ENCODE measurements at places on chromosomes 7 and 10.

GRCh38 chr10:89182894-89183293 lies 24.2 kb downstream of the CH25H start:
- DNase-seq, result no peak

- DNase-seq, result no peak
Observed at GRCh38 chr7:116153050-116153449, 57.3 kb upstream of the TES start.

DNA sequence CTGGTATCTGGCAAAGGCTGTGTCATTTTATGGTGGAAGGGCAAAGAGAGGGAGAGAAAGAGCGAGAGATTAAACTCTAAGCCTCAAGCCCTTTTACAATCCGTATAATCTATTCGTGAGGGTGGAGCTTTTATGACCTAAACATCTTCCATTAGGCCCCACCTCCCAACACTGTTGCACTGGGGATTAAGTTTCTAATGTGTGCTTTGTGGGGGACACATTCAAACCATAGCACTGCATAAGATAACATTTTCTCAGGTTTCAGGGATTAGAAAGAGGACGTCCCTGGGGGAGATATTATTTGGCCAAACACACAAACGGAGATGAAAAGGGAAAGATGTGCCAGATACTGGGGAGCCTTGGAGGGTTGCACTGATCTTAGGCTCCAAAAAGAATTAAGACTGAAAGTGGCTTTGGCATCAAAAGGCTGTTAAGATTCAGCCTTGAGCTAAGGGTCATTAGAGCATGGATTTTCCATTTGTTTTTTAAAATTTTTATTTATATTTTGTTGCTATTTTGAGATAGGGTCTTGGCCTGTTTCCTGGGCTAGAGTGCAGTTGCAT lies 19.0 kb downstream of the COL26A1 start:
- no peak for DNase-seq

DNA sequence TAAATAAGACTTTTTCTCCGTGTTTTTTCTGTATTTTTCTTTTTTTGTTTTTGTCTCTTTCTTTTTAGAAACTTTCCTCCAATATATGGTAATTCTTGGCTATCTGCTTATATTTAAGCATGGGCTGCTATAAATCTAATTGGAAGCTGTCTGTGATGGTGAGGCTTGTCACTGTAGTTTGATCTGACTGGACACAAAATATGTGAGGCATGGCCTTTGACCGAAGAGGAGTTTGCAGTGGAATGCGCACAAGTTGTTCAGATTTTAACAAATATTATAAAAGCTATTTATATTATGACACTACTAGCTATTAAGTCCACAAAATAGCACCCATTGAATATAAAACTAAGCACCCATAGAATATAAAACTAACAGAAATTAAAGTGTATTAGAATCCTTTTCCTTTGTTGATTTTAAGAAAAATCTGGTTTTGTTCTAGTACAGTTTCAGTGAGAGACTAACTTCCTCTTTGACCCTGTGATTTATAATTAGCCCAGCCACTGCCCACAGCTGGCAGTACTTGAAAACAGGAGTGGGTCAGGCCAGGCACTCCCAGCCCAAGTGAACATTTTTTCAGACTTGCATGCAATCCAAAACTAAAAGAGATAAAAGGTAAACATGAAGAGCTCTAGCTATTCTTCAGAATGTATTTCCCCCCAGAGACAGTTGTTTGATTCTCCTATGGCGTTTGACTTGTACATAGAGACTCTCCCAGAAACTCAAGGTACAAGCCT lies 69.9 kb upstream of the FGL2 start:
- no peak for DNase-seq

GRCh38 chr7:45212606-45213005 lies 55.0 kb downstream of the RAMP3 start:
- no peak for DNase-seq

DNA sequence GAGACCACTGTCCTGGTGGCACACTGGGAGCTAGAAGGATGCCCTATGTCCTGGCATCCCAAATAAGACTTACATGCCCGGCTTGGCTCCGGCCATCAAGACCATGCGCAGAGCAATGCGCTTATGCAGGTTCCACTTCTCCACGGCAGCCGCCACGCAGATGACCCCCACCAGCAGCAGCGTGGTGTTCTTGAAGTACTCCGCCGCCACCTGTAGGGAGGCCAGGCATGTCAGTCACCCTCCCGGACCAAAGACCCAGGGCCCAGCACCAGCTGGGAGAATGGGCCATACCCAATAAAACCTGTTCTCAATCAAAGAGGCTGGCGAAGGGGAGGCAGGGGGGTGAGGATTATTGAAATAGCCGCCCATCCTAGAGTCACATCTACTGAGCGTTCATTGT lies 19.9 kb downstream of the SLC13A4 start:
- no peak for DNase-seq

GRCh38 chr10:124912101-124912886 lies 29.6 kb upstream of the ZRANB1 start:
- DNase-seq, result no peak

DNA sequence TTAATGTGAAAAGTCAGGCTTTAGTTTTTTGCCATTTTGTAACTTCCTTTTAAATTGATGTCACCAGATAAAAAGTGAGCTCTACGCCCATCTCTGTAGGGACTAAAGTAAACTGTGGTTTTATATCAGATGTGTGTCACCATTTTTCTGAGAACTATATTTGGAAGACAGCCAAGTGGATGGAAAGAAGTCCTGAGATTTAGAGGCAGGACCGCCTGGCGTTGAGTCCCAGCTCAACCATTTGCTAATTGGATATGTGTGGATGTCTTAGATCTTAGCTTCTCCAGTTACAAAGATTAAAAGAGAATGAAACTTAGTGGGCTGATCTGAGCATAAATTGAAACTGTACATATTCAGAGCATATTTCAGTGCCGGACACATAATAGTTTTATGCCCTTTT lies 691.6 kb upstream of the CELF2 start:
- no peak for DNase-seq

GRCh38 chr7:151291206-151291605 lies 42.7 kb upstream of the SMARCD3 start:
- DNase-seq, result no peak

DNA sequence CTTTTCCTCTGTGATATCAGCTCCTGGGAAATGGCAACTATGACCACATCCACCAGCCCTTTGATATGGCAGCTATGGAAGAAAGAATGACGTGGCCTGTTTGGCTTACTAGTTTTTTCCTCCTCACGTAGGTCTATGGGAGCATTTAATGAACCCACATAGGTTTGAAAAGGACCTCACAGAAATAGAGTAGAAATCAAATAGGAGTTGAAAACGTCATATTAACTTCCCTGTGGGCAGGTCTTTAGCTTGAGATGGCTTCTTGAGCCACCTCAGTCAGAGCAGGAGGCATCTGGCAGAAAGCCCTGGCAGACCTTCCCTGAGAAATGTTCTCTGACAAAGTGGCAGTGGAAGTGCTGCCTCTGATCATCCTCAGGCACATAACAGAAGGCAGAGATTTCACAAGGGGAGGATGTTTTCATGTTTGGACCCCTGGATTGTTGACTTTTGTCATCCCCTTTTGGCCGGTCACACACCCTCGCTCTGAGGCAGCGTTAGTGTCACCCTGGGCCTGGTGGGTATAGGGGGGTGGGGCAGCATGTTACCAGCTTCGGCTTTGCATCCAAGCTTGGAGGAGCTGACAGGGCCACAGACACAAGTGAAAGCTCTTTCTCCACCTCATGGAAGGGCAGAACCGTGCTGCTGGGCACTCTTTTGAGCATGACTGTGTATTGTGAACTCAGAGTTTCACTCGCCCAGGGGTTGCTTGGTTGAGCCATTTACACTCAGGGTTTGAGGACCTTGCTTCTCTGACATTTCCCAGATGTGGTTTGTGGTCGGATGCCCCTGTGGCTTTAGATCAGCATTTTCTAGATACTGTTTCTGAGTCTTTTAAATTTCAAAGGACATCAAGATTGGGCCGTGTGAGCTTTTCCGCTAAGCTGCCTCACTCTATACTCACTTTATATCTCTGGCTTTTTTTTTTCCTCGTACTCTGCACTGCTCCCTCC lies 184.2 kb downstream of the STK31 start:
- no peak for DNase-seq

- no peak for DNase-seq
Observed at GRCh38 chr7:35680403-35681013, 14.4 kb downstream of the HERPUD2 start.

GRCh38 chr10:5971315-5971832 lies 6.0 kb downstream of the IL15RA start:
- no peak for DNase-seq

- no peak for DNase-seq
Observed at GRCh38 chr7:55206235-55207029, 158.7 kb upstream of the LANCL2 start.

DNA sequence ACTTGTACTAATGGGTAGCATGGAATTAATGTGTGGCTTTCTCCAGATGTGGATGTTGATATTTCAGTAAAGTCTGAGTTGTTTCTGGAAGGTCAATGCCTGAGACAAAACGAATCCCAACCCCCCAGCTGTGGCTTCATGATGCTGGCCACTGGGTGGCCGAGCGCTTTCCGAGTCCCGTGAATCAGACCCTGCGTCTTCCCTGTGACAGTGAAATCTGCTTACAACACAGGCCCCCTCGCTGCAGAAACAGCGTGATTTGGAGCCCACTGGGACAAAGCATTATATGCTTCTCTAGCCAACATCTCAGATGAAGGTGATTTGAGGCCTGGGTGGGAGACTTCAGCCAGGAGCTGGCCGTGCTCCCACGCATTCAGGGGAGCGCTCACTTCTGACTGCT lies 124.7 kb downstream of the WDR37 start:
- no peak for DNase-seq

DNA sequence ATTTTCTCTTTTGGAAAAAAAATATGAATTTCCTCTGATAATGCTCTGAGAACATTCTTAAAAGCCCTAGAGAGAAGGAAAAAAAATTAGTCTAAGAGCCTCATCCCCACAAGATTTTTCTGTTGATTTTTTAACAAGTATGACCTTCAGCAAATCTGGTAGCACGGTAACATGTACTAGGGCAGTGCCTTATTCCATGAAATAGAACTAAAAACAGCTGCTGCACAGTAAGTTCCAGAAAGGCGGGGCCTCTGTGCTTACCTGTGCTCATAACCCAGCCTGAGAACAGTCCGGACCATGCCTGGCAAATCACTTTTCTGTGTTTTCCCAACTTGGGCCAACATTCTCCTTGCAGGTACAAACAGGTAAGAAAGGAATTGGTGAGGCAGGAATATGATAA lies 519.1 kb upstream of the AKR1E2 start:
- DNase-seq, result no peak

- no peak for DNase-seq
Observed at GRCh38 chr10:122185643-122186042, 85.5 kb upstream of the BTBD16 start.

DNA sequence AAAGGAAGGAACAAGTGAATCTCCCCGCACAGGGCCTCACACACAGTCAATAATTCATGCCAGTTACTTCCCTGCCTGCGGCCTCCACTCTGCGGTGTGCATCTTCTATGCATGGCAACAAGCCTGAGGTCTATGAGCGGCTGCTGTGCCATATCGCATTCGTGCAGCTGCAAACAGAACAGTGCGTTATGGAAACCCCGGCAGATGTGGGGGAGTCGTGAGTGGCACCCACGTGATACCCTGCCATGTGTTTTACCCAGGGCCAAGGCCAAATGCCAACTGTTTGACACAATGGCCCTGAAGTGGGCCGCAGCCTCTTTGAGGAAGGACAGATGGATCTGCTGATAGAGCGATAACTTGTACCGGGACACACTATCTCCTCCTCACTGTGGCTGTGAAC lies 13.4 kb downstream of the TNS3 start:
- no peak for DNase-seq

GRCh38 chr10:80324891-80325364 lies 31.6 kb downstream of the DYDC1 start:
- DNase-seq, result no peak

- DNase-seq, result no peak
Observed at GRCh38 chr7:70568674-70569334, 563.1 kb upstream of the GALNT17 start.

DNA sequence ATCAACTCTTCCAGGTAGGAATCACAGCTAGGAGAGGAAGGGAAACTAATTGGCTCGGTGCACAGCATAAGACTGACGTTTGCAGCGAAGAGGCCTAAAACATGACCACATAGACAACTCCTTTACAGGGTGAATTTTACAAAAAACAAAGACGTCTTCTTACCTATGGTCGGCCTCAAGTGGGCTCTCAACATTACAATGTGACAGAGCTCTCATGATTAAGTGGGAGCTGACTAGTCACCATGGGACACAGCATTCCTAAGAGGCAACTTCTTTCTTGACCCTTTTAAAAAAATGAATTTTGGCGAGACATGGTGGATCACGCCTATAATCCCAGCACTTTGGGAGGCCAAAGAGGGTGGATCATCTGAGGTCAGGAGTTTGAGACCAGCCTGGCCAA lies 4.6 kb downstream of the PDIA4 start:
- DNase-seq, result no peak

All from T-helper 17 cell (primary cell).